ENCODE measurements at places on chromosomes 12 and 14.

DNA sequence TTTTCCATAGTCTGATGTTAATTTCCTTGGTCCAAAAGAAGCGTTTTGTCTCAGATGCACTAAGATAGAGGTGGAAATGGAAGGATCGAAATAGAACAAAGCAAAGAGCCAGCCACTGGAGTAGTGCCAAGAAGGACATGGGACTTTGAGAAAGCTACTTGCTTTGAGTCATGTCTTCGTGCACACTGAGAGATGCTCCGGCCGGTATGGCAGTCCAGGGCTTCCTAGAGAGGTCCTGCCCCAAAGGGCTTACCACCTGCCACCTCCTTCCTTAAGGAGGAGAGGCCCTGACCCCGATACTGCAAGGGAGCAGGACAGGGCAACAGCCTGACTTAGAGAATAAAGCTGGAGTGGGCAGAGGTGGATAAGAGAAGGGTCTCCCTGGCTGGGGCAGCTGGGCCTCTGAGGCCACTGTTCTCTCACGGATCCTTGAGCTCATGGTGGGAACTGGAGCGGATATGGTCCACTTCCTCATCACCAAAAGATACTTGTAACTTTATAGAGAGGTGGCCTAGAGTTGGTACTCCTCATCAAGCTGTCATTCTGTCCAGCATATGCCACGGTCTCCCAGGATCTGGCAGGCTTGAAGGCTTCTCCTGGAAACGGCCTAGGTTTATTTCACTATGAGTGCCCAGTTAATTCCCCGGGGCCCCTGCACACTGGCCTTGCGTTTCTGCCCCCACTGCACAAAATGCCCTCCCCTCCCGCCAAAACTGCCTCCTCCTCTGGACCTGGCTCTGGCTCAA is 57.4 kb downstream of the FOXN3 start:
- no peak for DNase-seq

GRCh38 chr14:91004987-91005386 is 55.5 kb downstream of the RPS6KA5 start:
- no peak for DNase-seq

GRCh38 chr12:13183620-13184019 is 12.9 kb upstream of the EMP1 start:
- no peak for DNase-seq

DNA sequence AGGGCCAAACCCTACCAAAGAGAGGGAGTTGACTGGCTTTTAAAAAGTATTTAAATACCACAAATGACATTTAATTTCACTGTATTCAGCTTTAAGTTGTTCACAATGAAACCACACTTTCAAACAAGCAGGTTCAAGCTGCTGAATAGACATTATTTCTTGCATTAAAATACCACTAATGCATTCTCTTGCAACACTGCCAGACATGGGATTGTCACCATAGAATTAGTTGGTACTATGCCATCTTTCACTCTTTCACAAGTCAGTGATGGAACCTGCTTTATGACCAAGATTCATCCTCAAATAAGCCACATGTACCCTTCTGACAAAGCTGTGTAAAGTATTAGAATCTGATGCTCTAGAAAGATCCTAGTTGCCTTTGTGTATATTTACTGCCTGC is 239.4 kb downstream of the PAWR start:
- peak; percentile 8 for DNase-seq

DNA sequence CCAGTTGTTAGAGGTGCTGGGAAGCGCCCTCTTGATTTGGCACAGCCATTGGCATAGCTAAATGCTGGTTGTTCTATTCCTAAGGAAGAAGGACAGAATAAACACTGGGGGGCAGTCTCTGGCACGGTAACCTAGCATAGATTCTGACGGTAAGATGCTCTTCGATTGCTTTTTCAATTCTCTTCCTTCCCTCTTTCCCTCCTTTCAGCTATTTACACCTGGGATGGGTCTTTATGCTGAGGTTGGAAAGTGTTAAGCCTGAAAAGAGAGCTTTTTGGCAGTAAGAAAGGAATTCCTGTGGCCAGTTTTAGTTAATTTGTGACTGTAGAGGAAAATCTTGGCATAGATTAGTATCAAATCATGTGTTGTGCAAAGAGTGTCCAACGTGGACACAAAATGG is 162.8 kb downstream of the SNAPC1 start:
- DNase-seq: peak; percentile 45

GRCh38 chr14:64928239-64929013 is 14.1 kb downstream of the GPX2 start:
- no peak for DNase-seq

- no peak for DNase-seq
Measured at GRCh38 chr12:16789204-16789790, 183.3 kb upstream of the LMO3 start.

GRCh38 chr14:105537580-105538474 is 11.4 kb downstream of the TMEM121 start:
- DNase-seq: no peak

- DNase-seq: no peak
Measured at GRCh38 chr14:71688576-71688975, 243.7 kb upstream of the RGS6 start.

DNA sequence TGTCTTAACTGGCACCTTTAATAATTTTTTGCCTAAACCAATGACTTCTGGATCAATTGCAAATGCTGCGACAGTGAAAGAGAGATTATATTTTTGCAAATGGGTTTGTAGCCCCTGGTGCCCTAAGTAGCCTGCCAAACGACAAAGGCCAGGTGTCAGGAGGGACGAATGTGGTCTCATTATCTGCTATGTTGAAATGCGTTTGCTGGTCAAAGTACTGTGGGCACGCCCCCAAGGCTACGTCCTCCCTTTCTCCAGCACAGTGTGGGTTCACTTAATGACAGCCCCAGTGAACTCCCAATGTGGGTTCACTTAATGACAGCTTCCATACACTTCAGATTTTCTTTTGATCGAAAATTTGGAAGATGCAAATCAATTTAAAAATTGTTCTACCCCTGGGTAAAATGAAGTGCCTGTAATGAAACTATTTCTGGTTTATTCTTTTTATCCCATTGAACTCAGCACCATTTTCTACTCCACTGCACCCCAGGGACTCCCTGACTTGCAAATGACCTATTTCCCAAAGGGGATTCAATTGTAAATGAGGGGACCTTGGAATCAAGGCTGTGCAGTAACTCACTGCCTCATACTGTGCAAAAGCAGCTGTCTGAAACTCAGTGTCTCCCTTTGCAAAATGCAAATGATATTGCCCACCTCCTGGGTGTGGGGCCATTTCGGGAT is 1.4 kb downstream of the SERPINA11 start:
- DNase-seq: no peak

DNA sequence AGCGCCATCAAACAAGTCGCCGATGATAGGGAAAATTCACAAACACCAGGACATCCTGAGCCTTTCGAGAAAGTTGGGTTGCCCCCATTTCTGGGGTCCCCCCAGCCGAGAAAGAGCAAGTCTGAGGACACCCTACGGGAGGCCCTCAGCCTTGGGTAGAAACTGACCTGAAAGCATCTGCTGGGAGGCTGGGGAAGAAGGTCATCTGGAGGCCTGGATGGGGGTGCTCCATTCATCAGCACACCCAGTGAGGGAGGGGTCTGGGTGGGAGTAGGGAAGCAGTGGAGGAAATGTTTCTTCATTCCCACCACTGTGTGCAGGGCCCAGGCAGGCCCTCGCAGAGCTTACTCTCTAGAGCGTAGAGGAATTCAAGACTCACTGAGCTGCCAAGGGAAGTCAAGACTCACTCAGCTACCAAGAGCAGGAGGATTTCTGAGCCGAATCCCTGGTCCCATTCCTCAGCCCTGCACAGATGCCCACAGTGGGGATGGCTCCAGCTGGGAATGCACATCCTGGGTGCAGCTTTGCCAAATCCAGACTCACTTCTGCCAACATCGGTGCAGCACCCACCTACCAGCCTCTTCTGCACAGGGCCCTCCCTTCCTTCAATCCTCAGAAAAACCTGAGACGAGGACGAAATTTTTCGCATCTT is 38.1 kb downstream of the DIO3 start:
- no peak for DNase-seq

GRCh38 chr14:27184427-27184826 is 586.6 kb upstream of the NOVA1 start:
- DNase-seq: peak; percentile 48

DNA sequence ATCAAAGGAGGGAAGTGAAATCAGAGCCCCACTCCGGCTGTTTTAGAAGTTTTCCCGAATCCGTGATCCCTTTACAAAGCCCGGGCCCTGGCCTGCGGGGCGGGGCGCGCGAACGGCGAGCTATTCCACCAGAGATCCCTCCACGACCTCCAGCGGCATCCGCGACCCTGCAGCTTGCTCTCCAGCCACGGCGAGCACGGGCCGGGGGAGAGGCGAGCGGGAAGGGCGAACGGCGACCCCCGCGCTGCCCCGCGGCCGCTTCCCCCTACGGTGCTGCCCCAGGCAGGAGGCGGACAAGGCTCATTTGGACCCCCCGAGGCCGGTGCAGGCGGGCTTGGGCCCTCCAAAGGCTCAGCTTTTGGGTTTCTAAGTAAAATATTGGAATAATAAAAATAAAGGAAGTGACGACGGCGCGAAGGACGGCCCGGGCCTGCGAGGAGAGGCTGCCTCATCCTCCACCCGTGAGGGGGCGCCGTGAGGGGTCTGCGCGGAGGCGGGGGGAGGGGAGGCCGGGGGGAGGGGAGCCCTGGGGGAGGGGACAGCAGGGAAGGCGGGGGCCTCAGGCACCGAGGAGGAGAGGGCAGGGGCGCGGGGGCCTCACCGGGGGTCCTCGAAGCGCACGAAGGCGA is 613 bp downstream of the SRSF9 start:
- DNase-seq: peak; percentile 29

DNA sequence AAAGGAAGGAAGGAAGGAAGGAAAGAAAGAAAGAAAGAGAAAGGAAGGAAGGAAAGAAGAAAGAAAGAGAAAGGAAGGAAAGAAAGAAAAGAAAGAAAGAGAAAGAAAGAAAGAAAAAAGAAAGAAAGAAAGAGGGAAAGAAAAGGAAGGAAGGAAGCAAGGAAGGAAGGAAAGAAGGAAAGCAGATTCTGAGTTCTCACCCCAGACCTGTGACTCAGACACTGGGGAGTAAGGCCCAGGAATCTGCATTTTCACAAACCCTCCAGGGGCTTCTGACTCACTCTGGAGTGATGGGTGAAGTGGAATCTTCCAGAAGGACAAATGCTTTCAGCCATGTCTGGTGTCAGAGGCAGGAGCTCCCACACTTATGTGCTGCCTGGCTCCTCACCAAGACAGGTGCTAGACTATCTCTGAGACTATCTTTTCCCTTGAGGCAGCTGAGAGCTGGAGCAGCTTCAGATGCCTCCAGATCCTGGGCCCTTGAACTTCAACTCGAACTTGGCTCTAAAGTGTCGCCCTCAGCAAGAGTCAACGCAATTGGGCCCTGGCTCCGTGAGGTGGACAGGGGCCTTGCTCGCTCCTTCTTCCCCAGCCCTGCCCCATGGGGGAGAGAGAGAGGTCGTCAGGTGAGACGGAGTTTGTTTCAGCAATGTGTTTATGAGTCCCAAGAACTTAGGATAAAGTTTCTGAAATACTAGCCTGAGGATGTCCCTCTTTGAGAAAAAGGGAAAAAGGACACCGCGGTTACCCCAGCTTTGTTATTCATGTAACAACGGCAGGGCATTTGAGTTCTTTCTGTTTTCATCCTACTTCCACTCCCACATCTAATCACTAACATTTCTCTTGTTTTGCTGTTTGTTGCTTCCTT is 19.8 kb upstream of the SCARB1 start:
- no peak for DNase-seq

- no peak for DNase-seq
Measured at GRCh38 chr14:32419429-32419828, 90.3 kb downstream of the AKAP6 start.

GRCh38 chr12:69136931-69137613 is 102.3 kb upstream of the CPSF6 start:
- no peak for DNase-seq

DNA sequence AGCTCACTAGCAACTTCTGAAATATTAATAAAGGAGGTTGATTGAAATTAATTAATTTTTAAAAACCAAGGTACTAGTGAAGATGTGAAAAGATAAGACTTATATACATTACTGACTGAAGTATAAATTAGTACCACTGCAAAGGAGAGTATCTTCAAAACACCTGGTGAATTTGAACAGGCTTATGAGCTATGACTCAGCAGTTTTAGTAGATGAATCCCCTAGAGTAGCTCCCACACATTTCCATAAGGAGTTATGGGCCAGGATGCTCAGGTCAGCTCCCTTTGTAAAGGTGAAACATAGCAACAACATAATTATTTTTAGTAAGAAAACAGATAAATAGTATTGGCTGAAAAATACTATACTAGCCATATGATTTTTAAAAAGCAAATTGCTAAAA is 218.6 kb downstream of the SYT1 start:
- no peak for DNase-seq

- DNase-seq: no peak
Measured at GRCh38 chr12:212715-213526, 1.0 kb downstream of the SLC6A12 start.

GRCh38 chr14:25034803-25035681 is 14.9 kb downstream of the STXBP6 start:
- DNase-seq: no peak

- DNase-seq: no peak
Measured at GRCh38 chr12:96335270-96335669, 65.0 kb downstream of the CDK17 start.

- no peak for DNase-seq
Measured at GRCh38 chr12:25056011-25056410, 107.1 kb upstream of the BCAT1 start.

DNA sequence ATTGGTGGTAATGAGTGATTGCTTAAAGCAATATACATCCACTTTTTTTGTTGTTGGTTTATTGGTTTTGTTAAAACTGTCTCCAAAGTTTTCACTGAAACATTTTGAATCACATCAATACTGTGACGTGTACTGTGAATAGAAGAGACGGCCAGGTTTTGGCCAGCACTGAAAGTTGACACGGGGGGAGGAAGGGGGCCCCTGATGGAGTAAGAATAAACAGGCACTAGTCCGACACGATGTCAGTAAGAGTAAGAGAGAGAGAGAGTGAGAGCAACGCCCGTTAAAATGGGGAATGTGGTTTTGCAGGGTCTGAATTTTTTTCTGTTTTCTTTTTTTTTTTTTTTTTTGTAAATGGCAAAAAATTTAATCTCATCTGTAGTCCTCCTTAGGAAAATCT is 14.7 kb downstream of the PEBP1 start:
- no peak for DNase-seq

GRCh38 chr14:101491841-101492240 is 69.5 kb upstream of the DIO3 start:
- no peak for DNase-seq

DNA sequence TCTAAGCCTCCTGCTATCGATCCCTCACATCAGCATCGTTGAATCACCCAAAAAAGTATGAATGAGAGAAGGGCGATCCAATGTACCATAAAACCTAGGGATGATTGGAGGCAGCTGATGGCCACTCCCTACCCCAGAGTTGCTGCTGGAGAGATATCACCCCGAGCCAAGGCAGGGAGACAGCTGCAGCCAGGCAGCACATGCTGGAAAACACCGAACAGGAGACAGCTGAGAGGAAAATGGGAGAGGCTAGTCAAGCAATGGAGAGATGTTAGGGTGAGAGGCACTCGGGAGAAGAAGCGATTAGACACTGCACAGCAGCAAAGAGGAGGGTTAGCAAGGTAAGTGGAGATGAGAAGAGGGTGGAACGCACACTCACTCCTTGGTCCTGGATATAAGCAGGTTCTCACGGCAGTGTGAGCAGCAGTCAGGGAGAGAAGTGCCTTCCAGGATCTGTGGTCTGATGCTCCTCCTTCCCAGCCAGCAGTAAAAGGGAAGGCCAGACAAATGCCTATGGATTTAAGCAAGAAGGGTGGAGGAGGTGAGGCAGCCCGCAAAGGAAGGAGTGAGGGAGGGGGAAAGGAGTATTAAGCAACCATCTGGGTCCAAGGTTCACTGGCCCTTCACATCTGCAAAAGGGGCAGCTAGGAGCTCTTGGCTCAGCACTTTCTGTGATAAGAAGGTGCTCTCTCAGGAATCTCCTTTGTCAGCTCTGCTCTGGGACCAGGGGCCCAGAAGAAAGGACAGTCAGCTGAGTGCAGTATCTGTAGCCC is at the start of gene SLC7A7:
SLC7A7 (minus strand) TSS at position 495 of the 773 bp plus-strand sequence. CDS start 2,037 bp downstream, outside the sequence.
- no peak for DNase-seq
